ENCODE measurements at places on chromosomes 3 and 15. TPM values are rescaled to one million over a fixed set of nuclear protein-coding genes. Genes with fewer than 3 reads are reported as not detected.

The ZNF774 gene
- 0.70 TPM for total RNA-seq

The SENP8 gene
- total RNA-seq, result 0.28 TPM

DNA sequence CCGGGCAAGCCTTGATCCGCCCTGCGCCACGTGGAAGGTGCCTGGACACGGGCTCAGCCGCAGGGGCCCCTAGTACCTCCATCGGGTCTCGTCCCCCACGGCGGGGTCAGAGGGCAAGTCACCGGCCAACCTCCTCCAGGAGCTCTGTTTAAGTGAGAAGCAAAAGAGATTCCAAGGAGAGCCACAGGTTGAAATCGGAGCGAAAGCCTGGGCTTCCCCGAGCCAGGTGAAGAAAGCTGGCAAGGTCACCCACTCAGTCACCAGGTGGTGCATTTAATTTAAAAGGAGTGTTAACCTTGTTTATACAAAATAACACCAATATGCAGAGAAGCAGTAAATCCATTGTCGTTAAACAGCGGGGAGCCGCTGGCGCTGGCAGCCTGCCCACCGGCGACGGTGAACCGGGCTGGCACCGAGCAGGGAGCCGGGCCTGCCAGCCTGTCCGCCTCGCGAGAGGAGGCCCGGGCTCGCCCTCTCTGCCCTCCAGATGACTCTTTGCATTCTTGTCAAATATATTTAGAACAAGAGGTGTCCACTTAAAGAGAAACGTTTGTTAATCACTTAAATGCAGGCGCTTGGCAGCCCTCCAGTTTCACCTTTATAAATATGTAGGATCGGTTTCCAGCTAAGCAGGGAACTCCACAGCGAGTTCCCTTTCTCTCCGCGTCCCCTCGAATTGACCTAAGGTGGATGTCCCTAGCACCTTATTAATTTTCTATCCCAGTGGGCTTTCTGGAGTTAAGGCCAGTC lies 277.3 kb upstream of the NR2F2 start:
- H3K36me3 ChIP-seq, result no peaks in the 10 kb centered on the region
- no peak for DNase-seq
- H3K27me3 ChIP-seq, result peaks cover 41% of the 10 kb centered on the region
- no peak overlapping the region for H3K27ac ChIP-seq
- no peak overlapping the region for H3K4me3 ChIP-seq

- H3K4me1 ChIP-seq, result no peaks in the 10 kb centered on the region
- DNase-seq, result no peak
- H3K4me3 ChIP-seq, result no peak overlapping the region
- H3K27ac ChIP-seq, result no peak overlapping the region
- no peaks in the 10 kb centered on the region for H3K36me3 ChIP-seq
- H3K27me3 ChIP-seq, result no peaks in the 10 kb centered on the region
These were observed 40.3 kb downstream of the BBX start for GRCh38 chr3:107562969-107563529.

- peak; percentile 66 for DNase-seq
- H3K27me3 ChIP-seq, result no peaks in the 10 kb centered on the region
- peaks cover 49% of the 10 kb centered on the region for H3K4me1 ChIP-seq
- peak overlapping the region; percentile 79 for H3K27ac ChIP-seq
These were observed 16.5 kb upstream of the CYP11A1 start for GRCh38 chr15:74383695-74384565.

DNA sequence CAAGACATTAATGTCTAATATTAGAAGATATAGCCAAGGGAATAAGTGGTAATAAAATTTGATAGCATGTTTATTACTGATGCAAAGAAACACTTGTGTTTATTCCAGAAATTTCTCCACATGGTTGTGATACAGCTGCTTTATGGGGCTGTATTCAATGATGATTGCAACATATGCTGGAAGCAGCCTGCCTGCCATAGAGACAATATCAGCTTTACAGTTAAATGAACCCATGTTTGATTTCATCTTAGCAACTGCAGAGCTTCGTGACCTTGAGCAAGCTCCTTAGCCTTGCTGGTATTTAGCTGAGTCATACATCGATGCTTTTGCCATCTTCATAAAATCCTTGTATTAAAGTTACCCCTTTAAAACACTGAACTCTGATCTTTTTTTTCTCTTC lies 168.1 kb upstream of the STAC start:
- no peak overlapping the region for H3K4me3 ChIP-seq
- H3K4me1 ChIP-seq, result no peaks in the 10 kb centered on the region

- no peaks in the 10 kb centered on the region for H3K27me3 ChIP-seq
- H3K4me3 ChIP-seq, result no peak overlapping the region
- H3K4me1 ChIP-seq, result no peaks in the 10 kb centered on the region
- H3K27ac ChIP-seq, result no peak overlapping the region
These were observed 92.6 kb downstream of the ALDH1A2 start for GRCh38 chr15:57972864-57973263.

All from natural killer cell (primary cell).